AML-193 (cell line): ENCODE measurements at places on chromosomes 11 and 22.

DNA sequence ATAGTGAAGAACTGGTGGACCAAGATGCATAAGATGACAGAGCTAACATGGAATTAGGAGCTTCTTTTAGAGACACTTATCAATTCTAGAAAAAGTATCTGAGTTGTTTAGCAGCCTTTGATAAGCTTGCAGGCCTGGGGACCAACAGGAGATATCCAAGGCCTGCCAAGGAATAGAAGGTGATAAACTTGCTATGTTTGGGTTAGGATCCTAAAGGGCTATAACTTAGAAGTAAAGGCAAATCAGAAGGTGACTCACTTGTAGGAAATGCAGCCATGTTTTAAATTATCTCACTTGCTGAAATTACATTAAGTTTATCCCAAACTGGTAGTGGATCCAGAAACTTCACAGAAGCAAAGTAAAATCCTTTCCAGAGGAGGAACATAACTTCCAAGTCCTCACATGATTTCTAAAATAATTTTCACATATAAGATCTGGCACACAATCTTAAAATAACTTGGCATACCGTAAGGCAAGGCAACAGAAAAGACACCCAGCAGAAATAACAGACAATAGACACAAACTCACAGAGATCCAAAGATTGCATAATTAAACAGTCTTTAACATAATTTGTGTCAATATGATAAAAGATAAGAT is 69.6 kb upstream of the TEAD1 start:
- no peak for DNase-seq

DNA sequence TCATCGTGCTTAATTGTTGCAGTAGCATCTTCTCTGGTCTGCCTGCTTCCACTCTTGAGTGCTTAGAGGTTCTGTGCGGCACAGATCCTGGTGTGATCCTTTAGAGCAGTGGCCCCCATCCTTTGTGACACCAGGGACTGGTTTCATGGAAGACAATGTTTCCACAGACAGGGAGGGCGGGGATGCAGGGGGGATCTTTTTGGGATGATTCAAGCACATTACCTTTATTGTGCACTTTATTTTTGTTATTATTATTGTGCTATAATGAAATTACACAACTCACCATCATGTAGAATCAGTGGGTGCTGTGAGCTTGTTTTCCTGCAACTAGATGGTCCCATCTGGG is 76.8 kb upstream of the SHANK2 start:
- no peak for DNase-seq

DNA sequence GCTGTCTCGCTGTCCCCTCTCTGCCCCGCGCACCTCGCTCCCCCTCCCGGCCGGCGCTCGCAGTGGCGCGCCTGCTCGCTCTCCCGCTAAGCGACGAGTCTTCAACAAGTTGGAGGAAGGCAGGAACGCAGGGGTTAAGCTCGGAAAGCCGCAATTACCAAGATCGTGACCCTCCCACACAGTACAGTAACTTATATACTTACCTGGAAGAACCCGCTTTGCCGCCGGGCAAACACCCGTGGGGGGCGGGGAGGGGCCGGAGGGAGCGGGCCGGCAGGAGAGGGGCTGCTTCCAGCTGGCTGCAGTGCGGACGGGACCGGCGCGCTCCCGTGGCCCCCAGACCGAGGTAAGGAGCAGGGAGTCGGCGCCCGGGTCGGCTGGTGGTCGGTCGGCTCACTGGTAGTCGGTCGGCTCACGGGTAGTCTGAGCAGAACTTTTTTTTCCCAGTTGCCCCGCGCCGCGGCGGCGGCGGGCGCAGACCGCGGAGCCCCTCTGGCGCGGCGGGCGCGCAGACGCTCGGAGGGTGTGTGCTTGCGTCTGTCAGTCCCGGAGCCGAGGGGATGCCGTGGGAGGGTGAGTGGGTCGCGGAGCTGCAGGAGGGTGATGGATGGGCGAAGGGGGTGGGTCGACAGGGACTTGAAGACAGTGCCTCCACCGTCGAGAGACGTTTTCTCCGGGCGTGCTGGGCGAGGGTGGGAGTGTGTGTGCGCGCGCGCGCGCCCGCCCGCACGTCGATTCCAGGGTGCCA is 101.2 kb upstream of the HSD17B12 start:
- no peak for DNase-seq

DNA sequence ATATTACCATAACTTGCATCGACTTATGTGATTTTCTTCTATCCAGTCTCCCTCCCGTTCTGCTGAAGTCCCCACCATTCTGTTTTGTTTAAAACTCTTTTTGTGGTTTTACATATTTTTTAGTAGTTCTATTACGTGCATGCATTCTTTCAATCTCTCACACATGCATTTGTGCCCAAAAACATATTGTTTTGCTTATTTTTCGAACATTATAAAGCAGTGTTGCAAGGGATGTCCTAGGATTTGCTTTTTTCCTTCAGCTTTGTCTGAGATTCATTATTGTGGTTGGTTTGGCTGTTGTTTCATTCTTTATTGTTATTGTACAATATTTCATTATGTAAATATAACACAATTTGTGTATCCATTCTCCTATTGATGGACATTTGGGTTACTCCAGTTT is 235.7 kb downstream of the DYNC2H1 start:
- no peak for DNase-seq

- DNase-seq = no peak
Measured at GRCh38 chr11:6579681-6580080, 23.7 kb downstream of the RRP8 start.

DNA sequence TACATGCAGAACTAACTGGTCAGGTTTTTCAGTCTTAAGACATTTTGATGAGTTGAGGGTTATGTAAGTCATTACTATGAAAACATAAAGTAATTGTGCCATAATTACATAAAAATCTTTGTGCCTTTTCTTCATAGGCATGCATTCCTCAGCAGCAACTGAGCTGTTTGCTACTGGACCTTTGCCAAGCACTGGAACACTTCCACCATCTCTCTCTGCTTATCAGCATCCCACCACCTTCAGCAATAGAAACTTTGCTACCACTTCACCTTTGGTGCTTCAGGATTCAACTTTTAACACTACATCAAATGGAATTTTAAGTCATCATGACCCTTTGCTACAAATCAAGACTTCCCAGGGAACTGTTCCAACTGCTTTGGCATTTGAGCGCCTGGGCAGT is 39.0 kb downstream of the QSER1 start:
- DNase-seq = no peak

DNA sequence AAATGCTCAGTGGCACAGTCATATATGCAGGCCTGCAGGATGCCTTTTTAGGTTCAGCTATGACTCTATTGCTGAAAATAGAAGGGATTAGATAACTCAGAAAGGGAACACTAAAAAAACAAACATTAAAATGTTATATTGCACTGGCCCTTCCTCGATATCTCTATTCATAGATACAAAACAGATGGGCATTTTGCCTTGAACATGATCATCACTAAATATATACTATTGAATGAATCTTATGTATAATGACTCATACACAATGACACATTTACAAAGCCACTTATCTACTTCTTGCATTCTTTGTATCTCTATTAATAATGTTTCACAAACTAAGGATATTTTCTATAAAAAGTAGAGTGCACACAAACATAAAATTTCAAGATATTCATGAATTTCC is 2352.8 kb upstream of the RAG2 start:
- no peak for DNase-seq

DNA sequence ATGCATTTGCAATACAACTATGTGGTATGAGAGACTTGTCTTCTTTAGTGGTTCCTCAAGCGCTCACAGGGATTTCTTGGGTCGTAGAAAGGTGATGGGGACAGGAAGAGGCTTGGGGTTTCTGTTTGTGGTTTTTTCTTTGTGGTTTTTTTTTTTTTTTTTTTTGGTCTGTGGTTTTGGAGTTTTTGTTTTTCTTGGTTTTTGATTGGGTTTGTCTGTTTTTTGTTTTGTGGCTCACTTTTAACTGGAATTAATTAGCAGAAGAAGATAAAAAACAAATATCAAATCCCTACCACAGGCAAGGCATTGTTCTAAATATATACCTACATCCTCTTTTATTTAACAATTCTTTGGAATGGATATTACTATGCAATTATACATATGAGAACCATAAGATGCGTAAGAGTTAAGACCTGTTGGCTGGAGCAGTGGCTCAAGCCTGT is 5.5 kb downstream of the TTC28 start:
- DNase-seq = peak; percentile 64

DNA sequence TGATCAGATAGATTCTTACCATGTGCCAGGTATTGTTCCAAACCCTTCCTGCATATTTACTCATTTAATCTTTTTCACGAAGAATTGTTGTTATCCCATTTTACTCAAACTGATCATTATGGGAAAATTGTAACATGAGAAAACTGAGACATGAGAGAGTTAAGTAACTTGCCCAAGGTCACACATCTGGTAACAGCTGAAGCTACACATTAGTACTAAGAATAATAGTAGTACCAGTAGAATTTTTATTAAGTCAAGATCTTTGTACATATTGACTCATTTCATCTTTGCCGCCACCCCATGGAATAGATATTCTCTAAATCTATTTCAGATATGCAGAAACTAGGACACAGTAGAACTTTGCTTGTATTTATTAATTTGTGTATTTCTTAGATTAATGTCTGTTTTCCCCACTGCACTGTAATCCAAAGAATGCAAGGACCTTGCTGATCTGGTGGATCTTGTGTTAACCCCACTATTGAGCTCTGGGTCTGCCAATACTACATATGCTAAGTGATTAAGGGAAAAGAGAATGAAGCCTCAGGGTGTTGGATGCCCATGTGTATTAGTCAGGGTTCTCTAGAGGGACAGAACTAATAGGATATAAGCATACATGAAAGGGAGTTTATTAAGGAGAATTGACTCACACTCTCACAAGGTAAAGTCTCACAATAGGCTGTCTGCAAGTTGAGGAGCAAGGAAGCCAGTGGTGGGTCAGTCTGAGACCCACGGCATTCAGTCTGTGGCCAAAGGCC is 72.8 kb downstream of the PARVA start:
- no peak for DNase-seq

DNA sequence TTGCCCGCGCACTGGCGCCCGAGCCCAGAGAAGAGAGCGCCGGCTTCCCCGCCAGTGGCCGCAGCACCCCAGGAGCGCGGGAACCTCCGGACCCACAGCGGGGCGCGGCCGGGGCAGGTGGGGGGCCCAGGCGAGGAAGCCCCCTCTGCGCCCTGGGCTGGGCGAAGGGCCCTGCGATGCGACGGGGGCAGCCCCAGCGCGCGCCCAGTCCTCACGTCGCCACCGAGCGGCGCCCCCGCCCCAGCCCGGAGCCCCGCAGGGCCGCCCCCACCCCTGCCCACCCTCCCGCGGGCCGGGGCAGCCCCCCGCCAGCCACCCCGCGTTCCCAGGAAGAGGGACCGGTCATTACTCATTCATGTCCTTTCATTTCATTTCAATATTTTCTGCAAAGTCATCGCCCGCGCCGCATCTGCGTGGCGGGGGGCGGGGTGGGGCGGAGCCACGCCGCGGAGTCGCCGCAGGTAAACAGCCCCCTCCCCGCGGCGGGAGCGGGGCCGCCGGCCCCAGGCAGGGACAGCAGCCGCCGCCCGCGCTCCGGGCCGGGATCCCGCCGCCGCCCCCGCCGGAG is 673 bp upstream of the PANX2 start:
- no peak for DNase-seq

DNA sequence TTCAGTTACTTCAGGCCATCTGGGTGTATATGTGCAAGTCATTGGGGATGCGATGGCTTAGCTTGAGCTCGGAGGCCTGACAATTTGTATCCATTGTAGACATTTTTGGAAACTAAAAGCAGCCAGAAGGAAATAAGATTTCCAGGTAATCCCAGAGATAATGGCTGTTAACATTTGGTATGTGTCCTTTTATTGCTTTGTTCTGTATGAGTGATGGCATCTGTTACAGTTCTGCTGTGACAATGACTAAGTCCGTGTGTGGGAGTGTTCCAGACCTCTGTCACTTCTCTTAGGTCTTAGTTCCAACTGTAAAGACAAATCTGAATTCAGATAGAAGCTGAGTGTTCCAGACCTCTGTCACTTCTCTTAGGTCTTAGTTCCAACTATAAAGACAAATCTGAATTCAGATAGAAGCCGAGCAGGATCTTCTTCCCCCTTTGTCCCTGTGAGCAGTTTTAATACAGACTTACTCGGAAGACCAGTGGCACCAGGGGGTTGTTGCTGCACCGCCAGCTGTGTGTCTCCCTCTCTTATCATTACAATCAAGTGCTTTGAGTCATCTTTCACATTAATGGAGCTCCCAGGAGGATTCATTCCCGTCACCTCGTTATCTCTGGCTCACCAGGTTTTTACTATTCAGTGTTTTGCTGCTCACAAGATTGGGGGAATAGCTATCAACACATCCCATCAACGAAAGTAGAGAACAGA is 190.9 kb upstream of the SORL1-AS1 start:
- DNase-seq = no peak

- DNase-seq = no peak
Measured at GRCh38 chr11:79212741-79213190, 228.1 kb downstream of the TENM4 start.

DNA sequence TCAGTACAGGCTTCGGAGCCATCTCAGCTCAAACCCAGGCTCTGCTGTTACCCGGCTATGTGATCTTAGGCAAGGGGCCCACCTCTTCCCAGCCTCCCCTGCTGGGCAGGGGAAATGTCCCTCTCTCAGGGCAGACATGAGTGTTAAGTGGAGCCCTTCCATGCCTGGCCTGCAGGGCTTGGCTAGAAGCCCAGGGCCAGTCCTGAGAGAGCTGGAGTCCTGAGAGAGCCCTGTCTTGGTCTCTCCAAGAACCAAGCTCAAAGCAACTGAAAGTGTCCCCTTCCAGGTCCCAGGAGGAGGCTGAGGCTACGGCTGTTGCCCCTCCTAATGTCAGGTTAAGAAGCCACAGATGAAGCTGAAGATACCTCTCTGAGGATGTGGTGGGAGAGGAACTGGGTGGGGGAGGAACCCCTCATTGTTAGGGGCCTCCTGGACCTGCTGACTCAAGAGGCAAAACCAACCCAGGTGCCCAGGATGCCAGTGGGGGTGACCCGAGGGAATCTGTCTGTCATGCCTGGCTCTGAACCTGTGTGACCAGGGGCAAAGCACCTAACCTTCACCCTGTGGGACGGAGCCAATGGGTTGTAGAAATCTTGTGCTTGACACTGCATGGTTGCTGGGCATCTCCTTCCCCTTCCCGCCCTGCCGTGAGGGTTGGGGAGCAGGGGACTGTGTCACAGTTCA is 4.2 kb downstream of the ZP1 start:
- no peak for DNase-seq

DNA sequence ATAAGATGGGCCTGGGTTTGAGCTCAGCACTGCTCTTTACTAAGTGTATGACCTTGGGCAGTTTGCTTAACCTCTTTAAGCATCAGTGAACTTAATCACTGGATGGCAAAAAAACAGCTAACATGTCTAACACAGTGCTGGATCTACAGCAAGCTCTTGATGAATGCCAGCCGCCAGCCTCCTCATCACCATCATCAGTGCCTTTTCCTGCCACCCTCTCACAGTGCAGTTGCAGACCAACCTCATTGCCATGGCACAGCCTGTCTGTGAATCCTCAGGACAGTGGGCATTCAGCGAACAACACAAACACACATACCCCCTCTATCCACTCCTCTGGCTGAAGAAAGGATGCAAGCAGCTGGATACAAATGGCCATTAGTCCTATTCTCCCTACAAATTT is 133.0 kb downstream of the OPCML start:
- DNase-seq = no peak

GRCh38 chr11:44680982-44681597 is 45.7 kb upstream of the TSPAN18 start:
- no peak for DNase-seq
